ENCODE measurements at places on chromosomes 3 and 15.
A peak's percentile ranks its signal among the peaks of the same experiment; 100 is the strongest.

- DNase-seq = no peak
Observed at GRCh38 chr15:66405007-66405406, 18.3 kb downstream of the MAP2K1 start.

DNA sequence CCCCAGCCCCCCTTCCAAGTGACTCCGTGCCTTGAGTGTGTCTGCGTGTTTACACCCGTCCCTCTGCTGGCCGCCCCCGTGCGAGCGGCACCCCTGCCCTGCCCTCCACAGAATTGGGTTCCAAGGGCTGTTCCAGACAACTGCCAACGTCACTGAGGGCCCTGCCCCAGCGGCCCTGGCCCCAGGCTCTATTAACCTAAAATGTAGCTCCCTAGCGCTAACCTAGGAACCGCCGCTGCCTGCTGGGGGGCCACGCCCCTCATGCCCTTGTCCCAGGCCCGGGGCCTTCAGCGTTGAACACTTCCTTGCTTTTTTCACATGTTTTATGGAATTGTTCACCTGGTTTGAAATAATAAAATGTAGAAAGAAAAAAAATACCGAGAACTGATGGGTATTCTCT, 10.0 kb upstream of the SEMA3B start:
- DNase-seq = no peak

DNA sequence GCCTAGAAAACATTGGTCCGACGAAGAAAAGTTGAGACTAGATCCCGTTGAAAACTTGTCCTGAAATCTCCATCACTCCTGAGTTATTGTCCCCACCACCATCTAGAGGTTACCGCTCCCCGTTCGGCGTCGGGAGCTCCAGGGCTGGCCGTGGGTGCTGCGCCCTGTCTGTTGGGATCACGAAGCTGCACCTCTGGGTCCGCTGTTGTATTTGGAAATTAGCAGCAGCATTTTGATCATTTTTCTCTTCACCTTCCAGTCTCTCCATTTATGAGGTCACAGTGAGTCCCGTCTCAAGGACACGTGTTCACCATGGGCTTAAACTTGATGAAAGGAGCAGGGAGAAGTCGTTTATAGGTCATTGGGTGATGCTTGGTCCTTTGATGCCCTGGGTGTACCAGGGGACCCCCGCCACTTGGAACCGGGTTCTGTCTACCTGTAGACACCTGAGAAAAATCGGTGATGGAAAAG, 565 bp downstream of the MANF start:
- peak; percentile 22 for DNase-seq

DNA sequence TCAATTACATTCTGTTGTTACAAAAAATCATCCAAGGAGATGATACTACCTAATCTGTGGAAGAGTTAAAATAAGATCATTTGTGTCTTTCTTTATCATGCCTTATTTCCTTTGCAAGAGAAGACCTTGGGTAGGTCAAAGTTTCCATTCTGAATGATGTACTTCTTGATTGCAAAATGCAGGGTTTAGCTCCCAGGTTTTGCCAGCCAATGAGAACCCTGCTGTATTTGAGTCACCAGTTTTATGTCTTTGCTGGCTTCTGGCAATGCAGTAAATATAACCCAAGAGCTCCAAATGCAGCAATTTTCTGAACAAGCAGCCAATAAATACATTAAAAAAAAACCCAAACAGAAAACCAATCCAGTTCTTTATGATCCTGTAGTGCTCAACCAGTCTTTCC, 204.9 kb downstream of the CADPS start:
- no peak for DNase-seq

DNA sequence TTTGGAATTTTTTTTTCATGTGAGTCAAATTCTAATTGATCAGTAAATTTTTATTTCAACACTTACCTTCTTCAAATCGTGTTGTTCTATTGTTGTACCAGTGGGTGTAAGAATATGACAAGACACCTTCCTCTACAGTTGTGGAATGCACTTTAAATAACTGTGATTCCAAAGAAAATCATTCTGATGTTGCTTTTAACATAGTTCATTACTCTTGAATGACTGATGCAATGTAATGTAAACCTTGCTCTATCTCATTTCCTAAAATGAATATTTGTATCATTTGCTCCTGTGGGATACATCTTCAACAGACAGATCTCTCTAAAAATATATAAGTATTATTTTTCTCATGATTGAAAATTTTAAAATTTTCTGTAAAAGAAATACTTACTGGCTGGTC, 313.4 kb downstream of the RBMS3 start:
- DNase-seq = no peak

DNA sequence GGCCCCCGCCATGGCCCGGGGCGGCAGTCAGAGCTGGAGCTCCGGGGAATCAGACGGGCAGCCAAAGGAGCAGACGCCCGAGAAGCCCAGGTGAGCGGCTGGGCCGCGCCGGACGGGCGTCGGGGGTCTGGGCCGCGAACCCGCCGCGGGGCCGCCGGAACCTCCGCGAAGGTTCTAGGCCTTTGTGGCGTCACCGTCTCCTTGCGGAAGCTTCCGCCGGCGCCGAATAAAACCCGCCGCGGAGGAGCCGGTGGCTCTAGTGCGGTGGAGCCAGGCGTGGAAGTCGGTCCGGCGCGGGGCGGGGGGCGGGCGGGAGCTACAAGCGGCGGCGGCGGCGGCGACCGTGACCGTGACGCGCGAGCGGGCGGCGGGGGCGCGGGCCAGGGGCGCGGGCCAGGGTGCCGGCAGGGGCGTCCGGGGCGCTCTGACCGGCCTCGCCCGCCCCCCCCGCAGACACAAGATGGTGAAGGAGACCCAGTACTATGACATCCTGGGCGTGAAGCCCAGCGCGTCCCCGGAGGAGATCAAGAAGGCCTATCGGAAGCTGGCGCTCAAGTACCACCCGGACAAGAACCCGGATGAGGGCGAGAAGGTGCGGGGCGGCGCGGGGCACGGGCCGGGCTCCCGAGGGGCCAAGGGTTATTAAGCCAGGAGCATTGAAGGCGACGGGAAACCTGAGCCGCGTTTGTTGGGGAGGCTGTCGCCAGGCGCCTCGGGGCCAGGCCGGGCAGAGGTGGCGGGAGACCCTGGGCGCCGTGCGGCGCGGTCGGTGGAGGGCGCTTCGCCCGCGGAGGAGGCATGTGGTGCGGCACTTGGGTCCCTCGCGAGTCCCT, at the start of gene DNAJA4:
Gene DNAJA4, plus strand, starts transcription at position 259 of the 833 bp plus-strand sequence. Its CDS starts 202 bp downstream, at position 461.
- peak; percentile 77 for DNase-seq

GRCh38 chr3:30633718-30634117, 27.3 kb downstream of the TGFBR2 start:
- no peak for DNase-seq

- no peak for DNase-seq
Observed at GRCh38 chr3:13167064-13167743, 94.0 kb upstream of the IQSEC1 start.

- no peak for DNase-seq
Observed at GRCh38 chr15:39304201-39304841, 276.6 kb upstream of the THBS1 start.

- DNase-seq = no peak
Observed at GRCh38 chr3:64056606-64057180, 33.4 kb upstream of the PSMD6 start.

DNA sequence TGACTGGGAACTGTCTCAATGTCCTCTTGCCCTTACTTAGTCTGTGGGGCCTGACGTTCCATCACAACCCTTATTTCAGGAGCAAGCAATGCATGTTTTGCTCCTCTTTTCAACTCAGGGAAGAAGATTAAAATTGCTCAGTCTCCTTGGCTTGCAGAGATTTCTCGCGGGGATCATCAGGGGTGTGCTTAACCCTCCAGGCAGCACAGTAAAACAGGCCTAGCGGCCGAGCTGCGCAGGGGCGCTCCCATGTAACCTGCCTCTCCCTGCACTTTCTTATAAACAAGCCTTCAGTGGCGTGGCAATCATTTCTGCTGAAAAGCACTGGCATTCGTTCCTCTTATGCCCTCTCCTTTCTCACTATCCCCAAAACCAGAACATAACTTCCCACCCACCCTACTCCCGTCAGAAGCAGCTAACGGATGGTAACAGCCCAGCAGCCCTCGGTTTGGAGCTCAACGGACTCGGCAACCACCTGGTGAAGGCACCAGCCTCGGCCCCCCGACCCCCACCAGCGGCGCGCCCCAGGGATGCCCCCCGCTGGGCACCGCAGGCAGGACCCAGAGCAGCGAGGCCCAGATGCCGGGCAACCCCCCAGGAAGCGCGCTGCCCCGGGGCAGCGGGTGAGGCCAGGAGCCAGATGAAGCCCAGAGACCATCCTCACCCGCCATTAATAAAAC, 1.1 kb downstream of the MCF2L2 start:
- peak; percentile 9 for DNase-seq

DNA sequence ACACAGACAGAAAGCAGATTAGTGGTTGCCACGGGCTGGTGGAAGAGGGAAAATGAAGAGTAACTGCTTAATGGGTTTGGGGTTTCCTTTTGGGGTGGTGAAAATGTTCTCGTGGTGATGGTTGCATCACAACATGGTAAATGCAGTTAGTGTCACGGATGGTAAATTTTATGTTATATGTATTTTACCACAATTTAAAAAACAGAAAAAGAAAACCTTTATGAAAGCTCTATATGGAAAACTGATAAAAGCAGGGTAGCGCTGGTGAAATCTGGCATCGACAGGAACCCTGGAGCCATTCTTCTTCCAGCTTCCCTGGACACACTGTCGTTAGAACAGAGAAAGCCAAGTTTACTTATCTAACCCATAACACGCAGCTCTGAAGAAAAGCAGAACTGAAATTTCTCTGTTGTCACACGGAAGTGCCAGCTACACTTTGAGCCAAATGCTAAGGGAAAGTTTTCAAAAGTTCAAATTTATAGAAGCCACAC, 287.7 kb upstream of the NR2F2 start:
- no peak for DNase-seq

DNA sequence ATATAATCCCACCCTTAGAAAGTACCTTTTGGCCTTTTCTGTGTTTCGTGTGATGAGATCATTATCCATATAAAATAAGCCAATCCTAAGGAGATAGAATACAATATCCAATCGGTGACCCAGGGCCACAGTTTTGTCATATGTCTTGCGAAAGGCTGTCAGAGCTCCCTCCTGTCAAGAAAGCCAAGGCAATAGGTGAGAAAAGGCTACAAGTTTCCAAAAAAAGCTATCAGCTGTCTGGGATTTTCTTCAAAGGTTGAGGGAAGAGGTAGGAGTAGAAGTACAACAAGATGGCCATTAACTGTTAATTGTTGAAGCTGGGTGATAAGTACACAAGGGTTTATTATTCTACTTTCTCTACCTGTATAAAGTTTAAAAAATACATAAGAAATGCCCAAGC, 4.0 kb downstream of the PSMD6 start:
- no peak for DNase-seq

DNA sequence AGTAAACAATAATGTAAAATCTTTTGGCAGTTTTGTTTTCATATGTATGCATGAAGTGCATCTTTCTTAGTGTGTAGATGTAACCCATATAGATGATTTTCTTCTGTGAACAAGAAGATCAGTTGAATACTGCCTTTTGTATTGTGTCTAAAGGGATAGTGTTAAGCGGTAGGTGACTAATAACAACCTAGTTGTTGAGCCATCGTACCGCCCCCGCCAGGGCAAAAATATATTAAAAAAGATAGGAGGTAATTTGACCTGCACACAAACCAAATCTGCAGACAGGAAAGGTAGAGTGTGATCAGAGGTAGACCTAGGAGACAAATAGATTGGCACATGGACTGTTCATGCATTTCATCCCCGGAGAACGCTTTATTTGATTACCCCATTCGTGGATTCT, 3.3 kb upstream of the GMNC start:
- no peak for DNase-seq

- no peak for DNase-seq
Observed at GRCh38 chr3:37892927-37893600, 31.4 kb downstream of the CTDSPL start.

DNA sequence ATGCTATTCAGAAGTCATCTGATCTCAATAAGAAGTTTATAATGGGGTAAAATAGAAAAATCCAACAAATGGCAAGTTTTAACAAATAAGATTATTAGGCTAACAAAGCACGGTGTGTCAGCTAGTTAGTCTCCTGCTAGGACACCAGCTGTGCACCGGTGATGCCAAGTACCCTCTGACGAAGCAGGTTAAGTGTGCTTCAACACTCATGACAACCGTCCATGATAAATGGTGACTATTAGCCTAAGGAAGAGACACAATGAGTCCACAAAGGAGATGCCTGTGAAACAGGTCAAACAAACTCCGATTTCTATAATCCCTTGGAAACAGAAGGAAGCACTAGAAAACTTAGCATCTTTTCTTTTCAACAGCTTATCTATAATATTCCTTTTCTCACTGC, 36.5 kb downstream of the ATP13A3 start:
- DNase-seq = no peak

DNA sequence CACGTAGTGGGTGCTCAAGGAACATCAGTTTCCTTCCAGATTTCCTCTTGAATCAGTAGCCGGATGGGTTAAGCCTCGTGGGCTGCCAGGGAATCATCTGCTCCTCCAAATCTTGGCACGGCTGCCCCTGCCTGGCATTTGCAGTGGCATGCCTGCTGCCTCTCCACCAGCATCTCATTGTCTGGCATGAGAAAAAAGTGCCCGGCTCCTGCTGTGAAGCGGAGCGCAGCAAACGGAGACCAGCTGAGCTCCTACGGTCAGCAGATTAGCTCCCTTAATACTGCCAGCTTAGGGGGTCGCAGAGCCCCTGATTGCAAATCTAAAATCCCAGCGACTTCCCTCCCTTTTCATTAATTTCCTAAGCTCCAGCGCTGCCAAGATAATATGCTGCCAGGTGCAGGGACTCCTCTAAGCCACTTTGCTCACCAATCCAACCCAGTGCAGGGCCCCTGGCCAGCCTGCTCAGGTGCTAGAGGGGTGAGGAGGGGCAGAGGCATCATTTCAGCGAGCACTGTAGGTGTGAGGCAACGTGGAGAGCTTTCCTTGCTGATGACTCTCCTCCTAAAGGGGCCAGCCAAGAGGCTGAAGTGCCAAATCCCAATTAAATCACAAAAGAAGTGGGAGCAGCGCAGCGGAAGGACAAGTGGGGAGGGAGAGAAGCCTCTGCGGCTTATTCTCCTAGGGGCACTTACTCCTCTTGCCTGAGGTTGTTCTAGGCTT, 49.6 kb upstream of the ST8SIA2 start:
- DNase-seq = no peak

DNA sequence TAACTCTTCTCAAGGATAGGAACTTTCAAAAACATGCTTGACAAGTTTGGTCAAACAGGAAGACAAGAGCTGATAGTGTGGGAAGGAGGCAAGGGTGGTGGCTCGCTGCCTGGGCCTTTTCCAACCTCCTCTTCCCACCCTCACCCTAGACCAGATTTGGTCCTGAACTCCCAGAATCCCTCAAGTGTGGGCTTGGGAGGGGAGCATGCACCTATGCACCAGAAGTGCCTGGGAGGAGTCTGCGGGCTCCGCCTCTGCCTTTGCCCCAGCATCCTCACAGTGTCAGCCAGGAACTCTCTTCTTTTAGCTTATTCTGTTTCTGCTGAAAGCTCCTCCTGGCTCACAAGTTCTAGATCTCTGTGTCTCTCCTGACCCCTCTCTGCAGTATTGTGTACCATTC, 126.2 kb upstream of the MRPS22 start:
- no peak for DNase-seq
